ENCODE measurements at places on chromosomes 6 and 20. TPM values are rescaled to one million over a fixed set of nuclear protein-coding genes. Genes with fewer than 3 reads are reported as not detected.

DNA sequence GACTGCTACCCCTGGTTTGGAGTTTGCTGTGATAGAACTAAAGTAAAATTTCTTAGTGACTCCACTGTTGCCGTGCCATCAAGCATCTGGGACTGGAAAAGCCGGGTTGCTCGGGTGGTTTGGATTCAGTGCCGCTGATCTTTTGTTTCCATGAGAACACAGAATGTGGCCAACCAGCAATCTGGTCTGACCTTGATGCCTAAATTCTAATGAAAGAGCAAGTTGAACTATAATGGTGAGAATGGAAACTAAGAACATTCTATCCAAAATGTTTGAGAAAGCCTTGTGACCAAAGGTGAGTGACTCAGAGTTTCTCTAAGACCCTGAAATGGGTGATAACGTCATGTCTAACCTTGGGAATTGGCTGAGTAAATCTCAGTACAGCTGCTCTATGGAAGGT lies 9.9 kb upstream of the PI16 start:
- DNase-seq, result no peak

DNA sequence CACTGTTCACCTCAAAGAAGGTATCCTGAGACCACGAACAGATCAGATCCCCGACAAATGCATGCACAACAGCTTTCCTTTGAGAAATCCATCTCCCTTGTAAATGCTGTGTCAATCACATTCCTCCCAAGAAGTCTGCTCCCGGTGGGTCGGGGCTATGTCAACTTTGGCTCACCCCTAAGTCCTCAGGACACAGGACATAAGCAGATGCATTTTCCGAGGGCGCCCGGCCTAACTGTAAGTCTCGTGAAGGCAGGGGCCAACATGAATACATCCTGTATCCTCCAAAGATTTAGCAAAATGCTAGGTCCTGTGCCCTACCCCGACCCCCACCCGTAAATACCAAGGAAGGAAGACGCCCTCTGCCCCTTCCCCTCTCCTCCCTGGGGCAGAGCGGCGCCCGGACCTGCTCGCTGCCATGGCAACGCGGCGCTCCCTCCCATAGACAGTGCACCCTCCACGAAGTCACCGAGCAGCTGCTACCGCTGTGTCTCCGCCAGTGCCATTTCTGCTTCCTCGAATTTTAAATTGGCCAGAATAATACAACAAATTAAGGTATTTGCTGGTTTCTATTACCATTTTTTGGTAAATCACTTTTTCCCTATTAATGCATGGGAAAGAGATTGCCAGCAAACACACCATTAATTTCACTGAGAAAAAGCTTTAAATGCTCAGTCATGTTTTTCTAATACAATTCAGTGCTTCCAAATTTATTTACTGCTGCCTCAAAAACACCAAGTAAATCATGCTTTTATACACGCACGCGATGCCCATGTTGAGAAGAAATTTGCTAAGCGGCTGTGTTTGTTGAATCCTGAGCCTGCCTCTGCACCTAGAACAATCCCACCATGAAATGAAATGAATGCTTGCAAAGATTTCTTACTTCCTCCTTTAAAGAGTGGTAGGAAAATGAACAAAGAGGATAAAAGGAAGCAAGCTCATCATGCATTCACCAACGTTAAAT lies 100.6 kb downstream of the PCSK2 start:
- DNase-seq, result no peak

- DNase-seq, result peak; percentile 38
Observed at GRCh38 chr6:83151114-83151513, 42.0 kb downstream of the PGM3 start.

DNA sequence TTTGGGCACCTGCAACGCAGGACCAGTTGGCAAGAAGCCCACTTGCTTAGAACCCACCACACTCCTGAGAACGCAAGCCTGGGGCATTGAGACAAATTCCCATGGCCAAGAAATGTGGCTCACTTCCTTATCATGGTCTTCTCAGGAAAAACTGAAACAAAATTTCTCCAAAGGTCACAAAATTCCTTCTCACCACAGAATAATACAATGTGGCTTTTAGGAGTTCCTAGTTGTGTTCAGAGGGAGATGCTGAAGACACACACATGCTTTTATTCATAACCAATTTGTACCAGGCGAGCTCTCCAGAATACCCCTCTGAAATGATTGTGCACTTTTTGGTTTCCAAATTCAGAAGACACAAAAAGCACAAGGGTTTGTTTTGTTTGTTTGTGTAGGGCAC lies 31.6 kb downstream of the ADTRP start:
- no peak for DNase-seq

DNA sequence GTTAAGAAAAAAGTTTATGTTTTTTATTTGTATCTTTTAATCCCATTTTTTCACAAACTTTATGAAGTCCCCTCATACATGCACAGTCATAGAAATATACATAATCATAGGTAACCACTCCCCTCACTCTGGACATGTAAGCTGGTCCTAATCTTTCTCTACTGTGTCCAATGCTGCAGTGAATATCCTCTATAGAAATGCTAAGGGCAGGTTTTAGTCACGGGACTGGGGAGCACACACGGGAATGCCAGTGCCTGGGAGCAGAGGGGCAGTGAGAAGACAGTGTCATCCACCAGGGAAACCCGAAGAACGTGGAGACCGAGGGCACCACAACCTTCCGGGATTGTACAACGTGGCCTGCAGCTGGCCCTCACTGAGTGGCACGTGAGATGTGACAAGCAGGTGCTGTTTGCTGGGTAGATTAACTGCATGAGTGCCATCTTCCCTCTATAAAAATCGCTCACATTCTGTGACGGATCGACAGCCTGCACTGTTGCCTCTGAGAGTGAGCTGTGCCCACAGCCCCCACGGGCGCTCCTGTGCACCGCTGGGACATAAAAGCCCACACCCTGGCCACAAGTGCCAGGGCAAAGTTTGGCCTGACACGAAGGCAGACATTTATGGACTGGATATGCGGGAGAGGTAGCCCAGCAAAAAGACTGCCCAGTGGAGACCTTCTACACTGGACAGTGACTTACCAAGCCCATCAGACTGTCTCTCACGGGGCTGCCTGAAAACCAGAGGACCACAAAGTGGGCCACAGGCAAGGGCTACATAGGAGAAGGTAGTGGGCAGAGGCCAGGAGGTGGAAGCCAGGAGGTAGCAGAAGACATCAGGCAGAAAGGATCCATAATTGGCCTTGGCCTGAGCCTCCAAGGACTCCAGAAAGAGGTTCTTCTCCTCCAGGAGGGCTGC lies 63.2 kb downstream of the FGD2 start:
- no peak for DNase-seq

DNA sequence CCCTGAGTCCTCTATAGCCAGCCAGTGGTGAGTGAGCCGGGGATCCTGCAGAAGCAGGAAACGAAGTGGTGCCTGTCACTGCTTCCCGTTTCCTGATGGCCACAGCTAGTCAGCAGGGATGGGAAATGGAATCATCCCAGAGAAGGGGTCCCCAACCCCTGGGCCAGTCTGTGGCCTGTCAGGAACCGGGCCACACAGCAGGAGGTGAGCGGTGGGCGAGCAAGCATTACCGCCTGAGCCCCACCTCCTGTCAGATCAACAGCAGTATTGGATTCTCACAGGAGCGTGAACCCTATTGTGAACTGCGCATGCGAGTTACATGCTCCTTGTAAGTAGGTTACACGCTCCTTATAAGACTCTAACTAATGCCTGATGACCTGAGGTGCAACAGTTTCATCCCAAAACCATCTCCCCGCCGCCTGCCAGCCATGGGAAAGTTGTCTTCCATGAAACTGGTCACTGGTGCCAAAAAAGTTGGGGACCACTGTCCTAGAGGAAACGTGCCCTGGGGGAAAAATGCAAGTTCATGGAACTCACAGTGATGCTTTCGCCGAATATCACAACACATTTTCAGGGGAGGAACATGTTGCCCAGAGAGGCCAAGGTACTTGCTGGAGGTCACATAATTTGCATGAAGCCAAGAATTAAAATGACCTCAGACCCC lies 113.8 kb downstream of the JPH2 start:
- peak; percentile 37 for DNase-seq

GRCh38 chr6:105051941-105052471 lies 95.1 kb downstream of the LIN28B start:
- no peak for DNase-seq

DNA sequence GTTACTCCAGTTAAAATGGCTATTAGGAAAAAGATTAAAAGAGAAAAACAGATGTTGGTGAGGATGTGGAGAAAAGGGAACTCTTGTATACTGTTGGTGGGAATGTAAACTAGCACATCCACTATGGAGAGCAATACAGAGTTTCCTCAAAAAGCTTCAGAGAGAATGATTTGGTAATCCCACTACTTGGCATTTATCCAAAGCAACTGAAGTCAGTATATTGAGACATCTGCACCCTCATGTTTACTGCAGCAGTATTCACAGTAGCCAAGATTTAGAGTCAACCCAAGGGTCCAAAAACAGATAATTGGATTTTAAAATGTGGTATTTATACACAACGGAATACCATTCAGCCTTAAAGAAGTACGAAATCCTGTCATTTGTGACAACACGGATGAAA lies 469.5 kb downstream of the QKI start:
- DNase-seq, result no peak

DNA sequence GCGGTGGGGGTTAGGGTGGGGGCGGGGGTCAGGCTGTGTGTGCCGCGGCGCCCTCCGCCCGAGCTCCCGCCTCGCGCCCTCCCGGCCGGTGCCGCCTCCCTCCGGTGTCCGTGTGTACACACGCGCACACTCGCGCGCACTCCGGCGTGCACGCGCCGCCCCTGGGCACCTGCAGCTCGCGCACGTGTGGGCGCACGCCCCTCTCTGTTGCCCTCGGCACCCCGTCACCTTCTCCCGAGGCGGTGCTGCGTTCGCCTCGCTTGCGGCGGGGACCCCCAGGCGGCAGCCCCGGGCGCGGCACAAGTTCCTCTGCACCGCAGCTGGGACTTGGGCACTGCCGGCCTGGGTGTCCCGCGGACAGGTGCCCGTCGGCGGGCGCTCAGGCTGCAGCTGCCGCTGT lies 525 bp downstream of the MACROD2 start:
- peak; percentile 58 for DNase-seq

- DNase-seq, result peak; percentile 72
Observed at GRCh38 chr6:110509617-110510241, 33.3 kb upstream of the SLC22A16 start.

DNA sequence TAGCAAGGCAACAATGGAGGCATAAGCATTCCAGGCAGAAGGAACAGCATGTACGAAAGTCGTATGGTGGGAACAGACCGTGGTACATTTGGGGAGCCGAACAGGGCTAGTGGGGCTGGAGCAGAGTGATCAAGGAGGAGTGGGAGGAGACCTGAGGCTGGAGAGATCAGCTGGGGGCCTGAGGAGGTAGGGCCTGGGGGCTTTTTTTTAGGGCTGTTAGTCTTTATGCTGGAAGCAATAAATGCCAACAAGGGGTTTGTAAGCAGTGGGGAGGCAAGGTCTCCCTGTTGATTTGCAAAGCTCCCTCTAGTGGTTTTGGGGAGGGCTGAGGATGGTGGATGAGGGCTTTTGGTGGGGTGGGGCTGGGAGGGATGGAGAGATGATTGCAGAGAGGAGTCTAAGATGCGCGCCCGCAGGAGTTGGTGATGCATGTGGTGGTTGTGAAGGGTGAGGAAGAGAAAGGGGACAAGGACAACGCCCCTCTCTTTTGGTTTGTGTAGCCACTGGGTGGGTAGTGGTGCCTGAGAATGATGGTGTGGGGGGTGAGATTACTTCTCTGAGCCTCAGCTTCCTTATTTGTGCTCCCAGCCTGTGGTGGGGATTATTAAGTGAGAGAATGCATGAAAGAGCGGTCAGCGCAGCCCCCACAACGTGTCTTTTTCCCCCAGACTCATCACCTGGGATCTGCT lies 74.1 kb upstream of the TOX2 start:
- DNase-seq, result peak; percentile 59

DNA sequence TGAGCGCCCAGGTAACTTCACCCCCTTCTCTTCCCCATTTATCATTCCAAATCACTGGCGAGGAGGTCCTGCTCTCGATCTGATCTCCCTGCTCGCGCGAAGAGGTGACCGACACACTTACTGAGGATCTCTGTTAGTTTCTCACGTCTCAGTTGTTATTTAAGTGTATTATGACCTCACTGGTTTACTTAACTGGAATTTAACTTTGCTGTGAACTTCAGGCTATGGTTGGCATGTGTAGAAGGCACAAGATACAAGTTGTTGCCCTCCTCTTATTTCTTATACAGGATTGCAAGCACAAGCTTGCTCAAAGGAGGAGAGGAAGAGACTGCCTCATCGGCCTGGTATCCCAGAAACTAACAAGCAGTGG lies 1.2 kb downstream of the RNF217 start:
- DNase-seq, result no peak

DNA sequence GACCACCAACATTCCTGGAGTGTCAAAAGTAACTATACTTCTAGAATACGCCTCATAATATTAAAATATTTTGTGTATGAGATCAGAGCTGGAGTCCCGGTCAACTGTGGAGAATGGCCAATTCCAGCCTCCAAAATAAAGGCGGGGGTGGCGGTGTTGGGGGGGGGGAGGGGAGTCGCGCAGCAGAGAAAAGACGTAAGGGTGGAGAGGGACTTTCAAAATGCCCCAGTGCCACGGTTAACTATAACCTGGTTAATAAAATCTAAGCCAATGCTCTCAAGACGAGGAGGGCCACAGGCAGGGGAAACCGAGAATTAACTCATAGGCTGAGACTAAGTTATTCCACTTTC lies 1.3 kb downstream of the NUP153 start:
- DNase-seq, result no peak

DNA sequence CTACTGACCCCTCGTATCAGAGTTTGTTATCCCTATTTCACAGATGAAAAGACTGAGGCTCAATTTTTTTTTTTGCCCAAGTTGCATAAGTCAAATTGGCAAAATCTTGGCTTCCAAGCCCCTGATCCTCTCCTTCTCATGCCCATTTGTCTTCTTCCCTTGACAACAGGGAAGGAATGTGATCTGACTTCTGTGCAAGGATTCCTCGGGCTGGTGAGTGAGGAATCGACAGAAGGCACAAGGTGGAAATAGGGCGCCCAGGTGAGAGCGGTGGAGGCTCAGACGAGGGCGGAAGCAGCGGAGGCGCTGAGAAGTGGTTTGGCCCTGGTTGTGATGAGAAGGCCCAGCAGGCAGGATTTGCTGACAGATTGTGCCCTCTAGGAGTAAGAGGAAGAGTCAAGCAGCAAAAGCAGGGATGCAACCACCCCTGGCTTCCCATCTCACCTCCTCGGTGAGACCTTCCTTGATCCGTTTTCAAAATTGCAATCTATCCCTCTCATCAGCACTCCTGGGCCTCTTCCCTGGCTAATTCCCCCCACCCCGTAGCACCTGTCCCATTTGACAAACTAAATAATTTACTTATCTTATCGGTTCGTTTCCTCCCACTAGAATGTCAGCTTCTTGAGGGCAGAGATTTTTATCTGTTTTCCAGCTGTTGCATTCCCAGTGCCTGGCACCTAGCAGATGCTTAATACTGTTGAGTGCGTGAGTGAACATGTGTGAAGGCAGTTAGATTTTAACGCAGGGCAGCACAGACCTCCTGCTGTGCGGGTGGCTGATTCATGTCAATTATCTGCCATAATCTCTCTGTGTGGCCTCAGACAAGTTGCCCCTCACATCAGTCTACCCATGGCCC lies 3.7 kb upstream of the SIRPA start:
- DNase-seq, result no peak

GRCh38 chr6:124226396-124226795 lies 422.7 kb downstream of the NKAIN2 start:
- DNase-seq, result no peak

- DNase-seq, result no peak
Observed at GRCh38 chr6:168093071-168093505, 14.1 kb upstream of the FRMD1 start.

The RSPH9 gene
- not detected for total RNA-seq

The SYCP2L gene
- total RNA-seq, result 0.12 TPM

The LINC00237 gene
- 1.8 TPM for total RNA-seq

The TPX2 gene
- 237 TPM for total RNA-seq

The RIPOR3 gene
- total RNA-seq, result 0.18 TPM

The CPNE5 gene
- not detected for total RNA-seq

The SLC22A1 gene
- 1.5 TPM for total RNA-seq

The ZNF341 gene
- 2.9 TPM for total RNA-seq

The ZNF512B gene
- total RNA-seq, result 47.9 TPM

The ADTRP gene
- total RNA-seq, result 5.2 TPM
